ENCODE measurements at places on chromosomes 12 and 14.
A peak's percentile ranks its signal among the peaks of the same experiment; 100 is the strongest.

- DNase-seq, result no peak
These were observed 35.9 kb downstream of the FBLN5 start for GRCh38 chr14:91911474-91912032.

GRCh38 chr14:51369814-51370213 is 129.8 kb downstream of the TMX1 start:
- DNase-seq, result no peak

DNA sequence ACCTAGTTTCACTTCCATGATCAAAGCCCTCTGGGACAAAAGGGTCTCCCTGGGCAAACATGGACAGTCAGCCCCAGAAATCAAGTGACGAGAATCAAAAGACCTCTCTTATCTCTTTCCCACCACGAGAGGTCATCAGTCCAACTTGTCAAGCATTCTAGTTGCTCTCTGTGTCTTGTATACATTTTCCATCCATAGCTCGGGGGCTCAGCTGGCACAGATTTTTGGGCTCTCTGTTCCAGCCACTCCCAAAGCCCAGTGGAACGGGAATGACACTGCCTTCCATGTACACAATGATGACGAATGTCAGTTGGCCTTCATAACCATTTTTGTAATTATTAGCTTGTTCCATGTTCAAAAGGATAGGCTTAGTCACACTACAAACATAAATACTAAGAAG is 29.7 kb downstream of the NOS1 start:
- no peak for DNase-seq

GRCh38 chr12:68970951-68971350 is 38.0 kb upstream of the CPM start:
- no peak for DNase-seq

DNA sequence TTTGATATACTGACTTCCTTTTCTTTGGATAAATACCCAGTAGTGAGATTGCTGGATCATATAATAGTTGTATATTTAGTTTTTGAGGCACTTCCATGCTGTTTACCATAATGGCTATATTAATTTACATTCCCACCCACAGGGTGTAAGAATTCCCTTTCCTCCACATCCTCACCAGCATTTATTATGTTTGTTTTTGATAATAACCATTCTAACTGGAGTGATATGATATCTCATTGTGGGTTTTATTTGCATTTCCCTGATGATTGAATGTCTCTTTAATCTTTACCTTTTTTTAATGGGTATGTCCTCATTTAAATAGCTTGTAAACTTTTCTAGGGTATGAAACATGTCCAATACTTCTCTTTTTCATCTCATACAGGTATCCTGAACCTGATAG is 11.6 kb upstream of the SAV1 start:
- no peak for DNase-seq

GRCh38 chr12:54561164-54561563 is 11.8 kb downstream of the PDE1B start:
- DNase-seq, result no peak

- DNase-seq, result no peak
These were observed 3.8 kb downstream of the POMT2 start for GRCh38 chr14:77316872-77317301.

DNA sequence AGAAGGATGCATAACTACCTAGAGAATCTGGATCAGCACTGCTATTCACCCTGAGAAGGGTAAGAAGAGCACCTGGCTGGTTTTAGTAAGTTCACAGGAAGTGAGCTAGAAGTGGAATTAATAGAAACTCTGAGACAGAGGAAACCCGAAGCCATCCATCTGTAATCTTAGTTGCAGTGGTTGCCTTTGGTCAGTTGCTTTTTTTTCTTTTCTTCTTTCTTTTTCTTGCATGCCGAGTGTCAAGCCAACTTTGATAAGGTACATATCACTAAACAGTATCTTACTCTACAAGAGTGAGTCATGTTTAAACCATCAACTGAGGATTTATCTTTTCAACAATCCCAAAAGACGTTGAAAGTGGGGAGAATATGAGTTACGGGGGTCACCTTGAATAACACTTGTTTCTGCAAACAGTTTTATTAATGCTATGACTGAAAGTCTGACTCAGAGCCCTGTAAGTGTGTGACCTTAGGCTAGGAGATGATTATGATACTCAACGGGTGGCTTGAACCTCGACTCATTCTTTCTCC is 26.7 kb downstream of the C12orf75 start:
- DNase-seq, result no peak

DNA sequence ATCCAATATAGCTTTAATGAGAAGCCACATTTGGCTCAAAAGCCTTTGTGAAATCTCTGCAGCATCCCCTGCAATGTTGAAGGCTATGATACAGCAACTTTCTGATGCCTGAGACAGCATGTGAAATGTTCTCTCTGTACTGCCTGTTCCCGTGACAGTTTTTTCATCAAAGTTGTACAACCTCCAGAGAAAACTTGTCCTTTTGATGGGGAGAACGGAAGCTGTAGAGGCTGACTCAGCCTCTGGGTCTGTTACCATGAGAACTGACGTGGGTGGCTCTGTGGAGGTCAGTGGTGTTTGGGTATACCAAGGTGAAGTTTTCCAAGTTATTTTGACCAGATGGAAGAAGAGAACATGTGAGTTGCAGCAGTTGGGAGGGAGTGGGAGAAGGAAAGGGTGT is 17.0 kb downstream of the SLC4A8 start:
- DNase-seq, result peak; percentile 73

DNA sequence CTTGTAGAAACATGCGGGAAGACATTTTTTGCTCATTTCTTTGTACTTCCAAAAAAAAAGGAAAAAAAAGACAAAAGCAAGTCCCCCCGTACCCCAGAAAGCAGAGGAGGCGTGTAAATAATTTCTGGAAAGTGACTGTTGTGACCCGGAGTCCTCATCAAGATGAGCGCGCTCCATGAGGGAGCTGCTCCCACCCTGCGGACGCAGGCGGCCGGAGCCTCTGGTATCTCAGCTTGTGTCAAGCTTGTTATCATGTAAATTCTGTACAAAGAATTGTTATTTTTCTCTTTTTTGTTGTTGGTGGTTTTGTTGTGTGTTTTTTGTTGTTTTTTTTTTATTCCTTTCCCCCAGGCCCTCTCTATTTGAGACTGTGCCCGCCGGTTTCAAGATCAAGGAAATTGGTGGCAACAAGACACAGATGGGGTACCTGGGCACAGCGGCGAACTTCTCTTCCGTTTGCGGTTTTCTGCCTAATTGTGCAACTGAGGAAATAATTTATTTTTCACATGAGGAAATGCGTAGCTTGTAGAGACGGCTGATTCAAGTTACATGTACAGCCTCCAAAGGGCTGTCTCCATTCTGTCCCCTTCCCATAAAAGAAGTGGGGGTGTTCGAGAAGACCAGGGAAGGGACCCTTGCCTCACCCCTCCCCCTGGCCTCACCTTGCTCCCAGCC is 27.0 kb downstream of the HPD start:
- DNase-seq, result no peak

Data from occipital lobe (tissue), 3 donors.